Activated CD8-positive, alpha-beta memory T cell treated with anti-CD3 and anti-CD28 coated beads for 24 hours (primary cell): ENCODE measurements at places on chromosomes 7 and 10.

GRCh38 chr7:147207988-147208387 lies 1091.4 kb downstream of the CNTNAP2 start:
- DNase-seq, result no peak

- no peak for DNase-seq
Observed at GRCh38 chr7:58086871-58087535, 637.0 kb downstream of the ZNF716 start.

DNA sequence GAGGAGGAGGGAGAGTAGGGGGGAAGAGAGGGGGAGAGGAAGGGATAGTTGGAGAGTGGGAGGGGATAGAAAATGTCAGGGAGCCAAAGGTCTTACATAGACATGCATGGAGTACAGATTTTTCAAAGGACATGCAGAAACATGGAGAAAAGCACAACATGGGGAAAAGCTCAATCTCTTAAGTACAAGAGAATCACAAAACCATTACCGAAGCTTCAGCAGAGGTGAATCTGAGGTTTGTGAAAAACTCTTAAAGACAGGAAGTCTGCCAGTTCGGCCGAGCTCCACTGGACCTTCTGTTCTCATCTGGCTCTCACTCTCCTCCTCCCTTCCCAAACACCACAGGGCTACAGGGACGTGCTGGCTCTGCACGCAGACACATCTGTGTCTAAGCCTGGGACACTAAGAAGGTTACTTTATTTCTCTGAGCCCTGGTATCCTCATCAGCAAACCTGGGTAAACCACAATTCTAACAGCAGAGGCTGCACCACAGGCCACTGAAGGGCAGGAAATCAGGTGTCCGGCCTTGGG lies 133.9 kb downstream of the COBL start:
- no peak for DNase-seq

GRCh38 chr7:38369816-38370493 lies 96.5 kb upstream of the TARP start:
- DNase-seq, result peak; percentile 91

GRCh38 chr10:86170255-86171108 lies 196.1 kb downstream of the GRID1 start:
- no peak for DNase-seq

DNA sequence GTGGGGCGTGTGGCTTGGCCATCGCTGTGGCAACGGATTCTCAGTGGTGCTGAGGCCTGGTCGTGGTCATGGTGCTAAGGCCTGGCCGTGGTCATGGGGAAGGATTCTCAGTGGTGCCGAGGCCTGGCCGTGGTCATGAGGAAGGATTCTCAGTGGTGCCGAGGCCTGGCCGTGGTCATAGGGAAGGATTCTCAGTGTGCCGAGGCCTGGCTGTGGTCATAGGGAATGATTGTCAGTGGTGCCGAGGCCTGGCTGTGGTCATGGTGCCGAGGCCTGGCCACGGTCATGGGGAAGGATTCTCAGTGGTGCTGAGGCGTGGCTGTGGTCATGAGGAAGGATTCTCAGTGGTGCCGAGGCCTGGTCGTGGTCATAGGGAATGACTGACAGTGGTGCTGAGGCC lies 327.9 kb downstream of the ADARB2 start:
- no peak for DNase-seq
